Endothelial cell of umbilical vein (primary cell): ENCODE measurements at places on chromosomes 2 and 18.
A peak's percentile ranks its signal among the peaks of the same experiment; 100 is the strongest.

- no peaks in the 10 kb centered on the region for H3K36me3 ChIP-seq
- no peaks in the 10 kb centered on the region for H3K4me1 ChIP-seq
- no peak for DNase-seq
- H3K27me3 ChIP-seq: peaks cover 12% of the 10 kb centered on the region
Observed at GRCh38 chr2:105578166-105578565, 166.5 kb upstream of the NCK2 start.

DNA sequence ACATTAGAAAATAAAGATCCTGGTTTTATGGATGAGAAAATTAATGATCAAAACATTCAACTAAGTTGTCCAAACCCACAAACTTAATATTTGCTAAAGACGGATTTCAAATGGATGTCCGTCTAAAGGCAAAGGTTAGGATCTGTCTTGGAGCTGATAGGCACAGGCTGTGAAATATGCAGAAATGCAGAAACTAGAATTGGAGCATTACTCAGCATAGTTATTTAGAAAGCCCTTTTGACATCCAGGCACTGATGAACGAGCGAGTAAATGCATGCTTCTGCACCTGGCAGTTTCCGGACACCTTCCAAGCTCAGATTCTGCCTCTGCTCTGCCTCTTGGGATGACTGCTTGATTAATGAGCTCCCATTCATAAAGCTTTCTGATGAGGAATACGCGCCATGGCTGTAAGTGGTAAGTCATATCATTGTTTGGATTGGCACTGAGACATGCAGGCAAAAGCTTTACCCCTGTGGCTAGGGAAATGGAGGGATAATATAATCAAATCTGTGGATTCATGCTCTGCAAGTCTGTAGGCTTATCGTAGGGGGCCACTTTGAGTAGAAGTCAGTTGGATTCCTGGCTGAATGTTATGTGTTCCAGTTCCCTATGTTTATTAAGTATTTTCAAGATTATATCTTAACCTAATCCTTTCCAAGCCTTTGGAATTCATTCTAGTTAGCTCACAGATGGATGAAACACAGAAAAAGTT lies 2176.3 kb upstream of the CELF4 start:
- no peaks in the 10 kb centered on the region for H3K27me3 ChIP-seq
- no peaks in the 10 kb centered on the region for H3K36me3 ChIP-seq
- no peaks in the 10 kb centered on the region for H3K4me1 ChIP-seq
- no peak overlapping the region for H3K4me3 ChIP-seq
- DNase-seq: peak; percentile 10
- H3K27ac ChIP-seq: no peak overlapping the region

DNA sequence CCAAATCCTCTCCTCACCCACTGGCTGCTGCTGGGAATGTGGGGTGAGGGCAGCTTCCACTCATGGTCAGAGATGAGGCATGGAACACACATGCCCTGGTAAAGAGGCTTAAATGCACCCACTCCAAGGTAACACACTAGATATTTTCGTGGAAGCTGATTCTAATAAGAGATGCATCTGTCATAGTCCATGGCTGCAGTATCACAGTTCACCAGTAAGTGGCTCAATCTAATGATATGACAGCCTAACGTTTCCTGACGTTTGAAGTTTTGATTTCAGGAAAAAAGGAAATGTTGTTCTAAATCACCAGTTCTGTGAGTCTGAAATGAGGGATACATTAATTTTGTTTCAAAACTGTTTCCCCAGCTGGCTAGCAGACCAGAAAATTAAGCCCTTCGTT lies 38.2 kb downstream of the LCT start:
- no peak overlapping the region for H3K4me3 ChIP-seq
- no peaks in the 10 kb centered on the region for H3K36me3 ChIP-seq
- no peak overlapping the region for H3K27ac ChIP-seq
- no peaks in the 10 kb centered on the region for H3K4me1 ChIP-seq
- peak; percentile 15 for DNase-seq

DNA sequence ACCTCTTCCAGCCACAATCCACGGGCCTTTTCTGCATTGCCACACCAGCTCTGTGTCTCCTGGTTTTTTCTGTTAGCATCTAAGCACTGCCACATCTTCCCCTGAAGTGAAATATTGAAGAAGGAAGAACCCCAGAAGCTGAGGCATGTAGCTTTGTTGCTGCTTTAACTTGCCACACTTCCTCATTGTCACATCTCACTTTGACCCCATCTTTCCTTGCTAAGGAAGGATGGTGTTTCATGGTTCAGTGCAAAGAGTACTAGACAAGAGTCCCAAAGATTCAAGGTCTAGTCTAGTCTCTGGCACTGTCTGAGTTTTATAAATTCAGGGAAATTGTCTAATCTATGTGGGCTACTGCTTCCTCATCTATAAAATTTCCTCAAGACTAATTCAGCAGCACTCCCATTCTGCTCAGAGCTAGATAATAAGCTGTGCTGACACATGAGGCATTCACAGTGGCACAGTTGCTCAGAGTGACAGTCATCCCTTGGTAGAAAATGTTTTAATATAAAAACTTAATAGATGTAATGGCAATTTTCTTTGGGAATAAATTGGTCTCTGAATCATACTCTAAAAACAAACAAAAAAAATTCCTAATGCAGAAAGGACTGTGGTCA lies 483.0 kb upstream of the ID2 start:
- H3K27ac ChIP-seq: no peak overlapping the region
- no peak for DNase-seq
- no peaks in the 10 kb centered on the region for H3K4me1 ChIP-seq
- H3K4me3 ChIP-seq: no peak overlapping the region
- H3K27me3 ChIP-seq: no peaks in the 10 kb centered on the region

GRCh38 chr2:144524118-144525009 lies 4.4 kb upstream of the ZEB2 start:
- H3K4me3 ChIP-seq: peak overlapping the region; percentile 45
- peak overlapping the region; percentile 53 for H3K27ac ChIP-seq
- no peak for DNase-seq
- no peaks in the 10 kb centered on the region for H3K27me3 ChIP-seq
- H3K4me1 ChIP-seq: peaks cover 30% of the 10 kb centered on the region

DNA sequence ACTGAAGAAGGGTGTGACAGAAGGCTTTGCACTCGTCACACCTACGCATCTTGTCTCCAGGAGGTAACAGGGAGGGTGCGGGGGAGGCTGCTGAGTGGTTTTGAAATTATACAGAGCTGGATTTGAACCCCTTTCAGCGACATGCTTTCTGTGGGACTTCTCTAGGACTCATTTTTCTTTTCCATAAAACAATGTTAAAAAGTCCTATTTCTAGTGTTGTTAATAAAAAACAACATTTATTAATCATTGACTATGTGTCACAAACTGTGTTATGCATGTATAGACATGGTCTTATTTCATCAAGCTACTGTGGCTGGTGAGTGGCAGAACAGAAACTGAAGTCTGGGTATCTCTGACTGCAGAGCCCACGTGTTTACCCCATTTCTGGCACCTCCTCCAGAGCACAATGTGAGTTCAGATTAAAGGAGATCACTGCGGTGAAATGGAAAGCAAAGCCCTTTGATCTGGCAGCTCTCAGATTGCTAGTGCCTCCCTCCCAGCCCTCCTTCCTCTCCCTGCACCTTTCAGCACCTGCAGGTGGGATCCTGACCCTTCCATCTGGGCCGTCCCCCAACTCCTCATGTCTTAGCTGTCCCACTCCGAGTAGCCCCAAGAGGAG lies 315.5 kb upstream of the MYT1L start:
- no peaks in the 10 kb centered on the region for H3K27me3 ChIP-seq
- no peaks in the 10 kb centered on the region for H3K4me1 ChIP-seq
- H3K4me3 ChIP-seq: no peak overlapping the region
- no peak for DNase-seq

GRCh38 chr2:23211987-23212583 lies 172.9 kb upstream of the KLHL29 start:
- no peak overlapping the region for H3K4me3 ChIP-seq
- no peaks in the 10 kb centered on the region for H3K36me3 ChIP-seq
- no peak for DNase-seq

DNA sequence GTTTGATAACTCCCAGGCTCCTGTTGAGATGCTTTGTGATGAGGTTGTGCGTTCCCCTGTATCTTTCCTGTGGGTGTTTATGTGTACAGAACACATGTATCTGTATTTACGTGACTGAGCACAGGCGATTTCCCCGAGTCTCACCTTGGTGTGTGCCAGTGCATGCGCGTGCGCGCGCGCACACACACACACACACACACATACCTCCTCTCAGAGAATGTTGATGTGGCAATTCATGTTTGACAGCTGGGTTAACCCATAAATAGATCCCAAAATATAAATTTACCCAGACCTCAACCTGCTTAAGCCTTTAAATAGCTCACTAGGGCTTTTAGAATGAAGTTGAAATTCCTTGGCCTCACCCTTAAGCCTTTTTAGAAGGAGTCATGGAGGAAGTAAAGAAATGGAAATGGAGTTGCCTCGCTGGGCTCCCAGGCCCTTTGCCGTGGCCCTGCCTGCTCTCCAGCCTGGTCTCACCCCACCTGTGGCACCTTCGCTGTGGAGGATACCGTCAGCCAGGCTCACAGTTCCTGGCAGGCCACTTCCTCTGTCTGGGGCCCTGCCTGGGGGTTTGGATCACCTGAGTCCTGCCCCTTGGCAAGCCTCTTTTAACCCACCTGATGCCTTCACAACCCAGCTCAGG lies 20.3 kb downstream of the AGAP1 start:
- H3K27ac ChIP-seq: no peak overlapping the region
- H3K27me3 ChIP-seq: no peaks in the 10 kb centered on the region
- no peak overlapping the region for H3K4me3 ChIP-seq
- no peaks in the 10 kb centered on the region for H3K36me3 ChIP-seq

- DNase-seq: peak; percentile 24
- H3K27me3 ChIP-seq: peaks cover 3% of the 10 kb centered on the region
- no peaks in the 10 kb centered on the region for H3K4me1 ChIP-seq
- no peak overlapping the region for H3K27ac ChIP-seq
Observed at GRCh38 chr2:237326266-237327171, 87.4 kb downstream of the COL6A3 start.

DNA sequence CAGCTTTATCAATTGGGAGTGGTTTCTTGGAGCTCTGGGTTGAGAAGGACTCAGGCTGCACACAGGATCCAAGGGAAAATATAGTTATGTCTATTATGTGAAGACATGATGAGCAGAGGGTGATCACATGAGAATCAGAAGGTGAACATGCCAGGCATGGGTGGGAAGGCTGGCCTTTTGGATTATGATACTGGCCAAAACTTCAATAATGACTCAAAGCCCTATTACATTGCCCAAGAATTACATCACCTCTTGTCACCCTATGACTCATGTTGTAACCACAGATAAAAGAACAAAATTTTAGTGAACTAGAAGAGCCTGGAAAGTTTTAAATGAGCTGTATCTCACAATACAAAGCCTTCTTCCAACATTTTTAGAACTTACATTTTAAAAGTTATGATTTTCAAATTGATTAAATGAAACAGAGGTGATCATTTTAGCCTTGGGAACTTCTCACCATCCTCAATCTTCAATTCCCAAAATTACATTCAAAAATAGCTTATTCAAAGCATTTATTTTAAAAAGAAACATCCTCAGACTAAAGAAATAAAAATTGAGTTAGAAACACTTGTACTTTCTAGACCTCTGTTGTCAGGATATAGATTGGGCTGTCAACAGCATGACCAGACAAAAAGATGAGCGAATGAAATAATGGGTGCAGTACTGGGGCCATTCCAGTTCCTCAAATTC lies 428.3 kb downstream of the MBD2 start:
- H3K27ac ChIP-seq: no peak overlapping the region

GRCh38 chr2:194802589-194802988 lies 854.4 kb upstream of the SLC39A10 start:
- no peak overlapping the region for H3K27ac ChIP-seq
- H3K27me3 ChIP-seq: no peaks in the 10 kb centered on the region
- H3K36me3 ChIP-seq: no peaks in the 10 kb centered on the region
- no peak for DNase-seq

DNA sequence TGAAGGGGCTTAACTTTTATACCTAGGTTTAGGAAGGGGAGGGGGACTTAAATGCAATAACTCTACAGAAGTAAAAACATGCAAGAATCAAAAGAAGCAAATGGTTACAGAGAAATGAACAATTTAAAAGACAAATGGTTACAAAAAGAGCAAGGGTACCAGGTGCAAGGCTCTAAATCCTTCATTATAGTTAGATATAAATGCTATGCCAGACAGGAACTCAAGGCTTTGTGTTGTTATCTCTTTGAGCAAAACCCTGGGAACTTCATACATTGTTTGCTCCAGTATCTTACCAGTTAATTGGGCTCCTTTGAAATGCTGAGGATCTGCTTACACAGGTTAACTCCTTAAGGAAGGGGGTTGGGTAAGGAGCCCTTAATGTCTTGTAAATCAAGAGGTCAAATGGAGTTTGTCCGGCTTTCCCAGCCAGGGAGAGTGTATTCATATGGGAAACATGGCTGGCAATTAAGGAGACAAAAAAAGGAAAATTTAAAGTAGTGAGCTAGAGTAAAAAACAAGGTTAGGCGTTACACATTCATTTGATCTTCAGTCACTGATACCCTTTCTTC lies 347.5 kb downstream of the CELF4 start:
- H3K36me3 ChIP-seq: no peaks in the 10 kb centered on the region
- H3K27me3 ChIP-seq: no peaks in the 10 kb centered on the region
- no peak overlapping the region for H3K4me3 ChIP-seq
- H3K4me1 ChIP-seq: no peaks in the 10 kb centered on the region
- H3K27ac ChIP-seq: no peak overlapping the region

- H3K36me3 ChIP-seq: no peaks in the 10 kb centered on the region
- peak; percentile 67 for DNase-seq
Observed at GRCh38 chr2:128304715-128305554, 13.7 kb downstream of the HS6ST1 start.

DNA sequence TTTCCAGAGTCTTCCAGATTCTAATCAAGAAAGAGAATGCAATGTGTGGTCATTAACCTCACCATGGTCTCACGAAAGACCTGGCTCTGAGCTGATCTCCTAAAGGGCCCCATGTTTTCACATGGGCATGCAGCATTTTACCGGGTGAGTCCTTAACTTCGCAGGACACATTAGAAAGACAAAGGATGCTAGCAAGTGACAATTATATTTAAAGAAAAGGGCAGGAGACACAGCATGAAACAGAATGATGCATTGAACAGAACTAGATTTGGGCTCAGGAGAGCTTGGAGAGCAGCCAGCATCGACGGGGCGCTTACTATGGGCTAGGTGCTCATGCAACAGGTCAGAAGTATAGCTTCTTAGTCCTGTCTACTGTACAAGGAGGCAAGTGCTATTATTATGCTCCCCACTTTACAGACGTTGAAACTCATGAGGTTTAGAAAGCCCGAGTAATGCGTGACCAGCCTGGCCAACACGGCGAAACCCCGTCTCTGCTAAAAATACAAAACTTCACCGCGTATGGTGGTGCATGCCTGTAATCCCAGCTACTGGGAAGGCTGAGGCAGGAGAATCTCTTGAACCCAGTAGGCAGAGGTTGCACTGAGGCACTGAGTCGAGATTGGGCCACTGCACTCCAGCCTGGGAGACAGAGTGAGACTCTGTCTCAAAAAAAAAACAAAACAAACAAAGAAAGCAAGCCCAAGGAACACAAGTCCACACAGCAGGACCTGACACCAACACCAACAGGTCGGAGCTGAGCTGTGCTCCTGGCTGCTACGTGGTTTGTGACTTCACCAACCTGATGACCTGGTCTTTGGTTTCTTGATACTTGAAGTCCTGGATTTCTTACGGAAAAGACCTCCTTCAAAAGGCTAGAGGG lies 16.1 kb downstream of the MBP start:
- H3K4me3 ChIP-seq: no peak overlapping the region
- DNase-seq: no peak
- H3K4me1 ChIP-seq: peaks cover 17% of the 10 kb centered on the region
- H3K27ac ChIP-seq: no peak overlapping the region
- no peaks in the 10 kb centered on the region for H3K27me3 ChIP-seq
